ENCODE measurements at places on chromosomes 2 and 18. TPM values are rescaled to one million over a fixed set of nuclear protein-coding genes. Genes with fewer than 3 reads are reported as not detected.

DNA sequence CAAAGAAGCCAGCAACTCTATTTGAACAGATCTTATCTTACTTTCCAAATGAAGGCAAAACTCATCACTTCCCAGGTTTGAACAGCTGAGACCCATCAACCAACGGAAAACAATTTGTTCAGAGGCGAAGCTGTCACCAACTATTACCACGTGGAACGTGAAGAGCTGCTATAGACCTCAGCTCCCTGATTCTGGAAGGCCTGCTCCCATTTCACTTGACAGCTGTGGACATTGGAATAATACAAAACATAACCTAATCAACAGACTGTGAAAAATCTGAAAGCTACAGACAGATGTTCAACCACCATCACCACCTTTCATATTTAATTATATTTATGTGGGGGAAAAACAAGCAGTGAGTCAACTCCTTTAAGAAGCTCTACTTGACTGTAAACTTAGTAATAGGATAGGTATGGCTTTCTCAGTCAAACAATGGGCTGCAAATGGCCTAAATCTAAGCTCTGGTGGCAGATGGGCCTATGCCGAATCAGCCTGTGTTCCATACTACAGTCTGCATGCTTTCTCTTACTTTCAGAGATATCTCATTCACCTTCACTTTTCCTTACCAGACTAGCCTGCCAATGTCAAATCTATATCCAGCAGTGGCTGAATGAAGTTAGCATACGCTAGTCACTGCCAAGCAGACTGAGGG lies 896.4 kb downstream of the TDRD15 start:
- DNase-seq, result no peak

- no peak for DNase-seq
These were observed 25.3 kb upstream of the RUFY4 start for GRCh38 chr2:218043701-218044109.

DNA sequence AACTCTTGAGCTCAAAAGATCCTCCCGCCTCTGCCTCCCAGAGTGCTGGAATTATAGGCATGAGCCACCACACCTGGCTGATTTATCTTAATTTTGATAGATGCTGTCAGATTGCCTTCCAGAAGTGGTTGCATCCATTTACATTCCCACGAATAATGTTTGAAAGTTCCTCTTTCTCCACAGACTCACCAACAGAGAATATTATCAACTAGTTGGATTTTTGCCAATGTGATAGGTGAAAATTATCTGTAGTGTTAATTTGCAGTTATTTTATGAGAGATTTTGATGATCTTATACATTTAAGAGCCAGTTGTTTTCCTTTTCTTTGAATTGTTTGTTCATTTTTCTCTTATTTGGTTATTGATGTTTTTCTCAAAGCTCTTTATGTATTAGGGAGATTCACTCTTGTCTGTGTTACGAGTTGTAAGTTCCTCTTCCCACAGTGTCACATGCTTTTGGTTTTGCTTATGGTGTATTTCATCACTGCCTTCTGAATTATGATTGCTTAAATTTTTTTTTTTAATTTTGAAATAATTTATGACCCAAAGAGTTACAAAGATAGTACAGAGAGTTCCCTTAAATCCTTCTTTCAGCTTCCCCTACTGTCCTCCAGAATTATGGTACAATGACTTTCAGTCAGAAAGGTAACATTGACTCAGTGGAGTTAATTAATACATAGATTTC lies 20.7 kb upstream of the NT5DC4 start:
- DNase-seq, result no peak

DNA sequence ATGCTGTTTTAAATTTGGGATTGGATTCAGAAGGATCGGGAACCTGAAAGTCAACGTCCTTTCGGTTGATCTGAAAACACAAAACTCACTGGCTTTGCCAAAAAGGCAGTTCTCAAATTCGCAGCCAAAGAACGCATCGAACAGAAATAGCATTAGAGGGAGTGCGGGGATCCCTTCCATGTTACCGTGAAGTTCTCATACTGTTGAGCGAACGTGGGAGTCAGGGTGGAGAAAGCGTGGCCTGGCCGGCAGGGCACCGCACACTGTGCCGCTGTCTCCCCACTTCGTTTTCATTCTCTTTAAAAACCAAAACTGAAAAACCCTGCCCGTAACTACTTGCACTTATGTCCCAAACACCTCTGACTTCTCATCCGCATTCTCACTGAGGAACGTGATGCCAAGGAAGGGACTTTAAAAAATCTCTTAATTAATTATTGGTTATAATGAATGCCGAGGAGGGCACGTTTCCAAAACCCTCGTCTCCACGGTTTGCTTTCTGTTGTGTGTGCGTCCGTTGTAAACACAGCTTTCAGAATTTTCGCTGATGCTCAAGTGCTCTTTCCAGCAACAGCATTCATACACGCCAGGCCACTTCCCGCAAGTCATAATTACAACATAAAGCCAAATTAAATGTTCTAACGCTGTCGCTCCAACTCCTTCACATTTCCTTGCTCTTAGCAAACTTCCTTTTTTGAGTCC lies 60.9 kb upstream of the TWIST2 start:
- DNase-seq, result no peak

GRCh38 chr2:24818721-24819167 lies 25.5 kb downstream of the CENPO start:
- no peak for DNase-seq

- DNase-seq, result no peak
These were observed 199.5 kb downstream of the SETBP1 start for GRCh38 chr18:44880170-44880569.

DNA sequence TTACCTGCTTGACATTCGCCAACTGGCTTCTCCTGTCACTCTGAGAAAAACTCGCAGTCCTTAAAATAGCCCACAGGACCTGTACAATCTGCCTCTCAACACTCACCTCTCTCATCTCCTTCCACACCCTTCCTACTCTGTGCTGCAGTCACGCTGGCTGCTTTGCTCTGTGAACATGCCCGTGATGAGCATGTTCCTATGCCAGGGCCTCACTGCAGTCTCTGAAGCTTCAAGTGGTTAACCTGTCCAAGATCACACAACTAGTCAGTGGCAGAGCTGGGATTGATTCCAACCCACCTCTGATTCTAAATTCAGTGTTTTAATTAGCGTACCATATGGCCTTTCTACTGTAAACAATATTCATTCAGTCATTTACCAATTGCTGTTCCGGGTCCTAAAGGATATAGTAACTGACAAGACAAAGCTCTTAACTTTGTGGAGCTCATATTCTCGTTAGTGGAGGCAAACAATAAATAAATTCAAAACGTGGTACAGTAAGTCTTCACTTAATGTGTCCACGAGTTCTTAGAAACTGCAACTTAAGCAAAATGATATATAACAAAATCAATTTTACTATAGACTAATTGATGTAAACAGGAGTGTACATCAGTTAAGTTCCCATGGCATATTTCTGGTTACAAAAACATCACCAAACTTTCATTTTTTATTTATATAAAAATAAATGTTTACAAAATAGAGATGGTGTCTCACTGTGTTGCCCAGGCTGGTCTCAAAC lies 38.9 kb upstream of the FBXO11 start:
- no peak for DNase-seq

DNA sequence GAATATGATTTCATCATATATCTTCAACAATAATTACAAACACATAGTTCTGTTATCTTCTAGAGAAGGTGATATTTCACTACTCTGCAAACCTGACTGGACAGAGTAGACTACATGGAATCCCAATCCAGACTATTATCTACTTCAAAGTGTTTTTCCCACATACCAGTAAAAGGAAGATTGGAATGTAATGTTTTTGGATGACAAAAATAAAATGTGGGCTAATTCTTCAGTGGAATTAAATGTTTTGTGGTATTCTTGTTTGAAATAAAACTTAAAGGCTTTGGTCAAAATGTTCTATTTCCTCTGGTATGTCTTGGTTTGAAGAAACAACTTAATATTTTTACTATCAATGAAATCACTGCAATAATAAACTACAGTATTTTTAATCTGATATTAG lies 22.1 kb downstream of the COL5A2 start:
- no peak for DNase-seq

DNA sequence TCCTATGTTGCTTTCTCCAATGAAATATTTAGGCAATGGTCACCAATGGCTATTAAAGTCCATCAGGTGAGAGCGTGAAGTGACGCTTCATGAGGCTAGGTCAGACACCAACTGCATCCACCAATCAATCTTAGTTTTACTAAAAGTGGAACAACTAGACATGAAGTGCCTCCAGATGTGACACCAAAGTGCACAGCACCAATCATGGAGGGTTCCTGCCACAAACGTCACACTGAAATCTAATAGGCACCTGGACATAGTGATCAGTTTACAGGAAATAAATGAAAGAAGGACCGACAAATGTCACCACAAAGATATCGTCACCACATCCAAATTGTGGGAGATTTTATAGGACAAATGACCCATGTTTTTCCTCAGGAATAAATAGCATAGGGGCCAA lies 70.5 kb downstream of the PSMG2 start:
- no peak for DNase-seq

GRCh38 chr18:13465124-13465446 lies 246.5 kb downstream of the LDLRAD4 start:
- DNase-seq, result no peak

- DNase-seq, result no peak
These were observed 97.7 kb downstream of the CPS1 start for GRCh38 chr2:210654091-210654490.

GRCh38 chr2:127200962-127201361 lies 19.1 kb downstream of the CYP27C1 start:
- no peak for DNase-seq

DNA sequence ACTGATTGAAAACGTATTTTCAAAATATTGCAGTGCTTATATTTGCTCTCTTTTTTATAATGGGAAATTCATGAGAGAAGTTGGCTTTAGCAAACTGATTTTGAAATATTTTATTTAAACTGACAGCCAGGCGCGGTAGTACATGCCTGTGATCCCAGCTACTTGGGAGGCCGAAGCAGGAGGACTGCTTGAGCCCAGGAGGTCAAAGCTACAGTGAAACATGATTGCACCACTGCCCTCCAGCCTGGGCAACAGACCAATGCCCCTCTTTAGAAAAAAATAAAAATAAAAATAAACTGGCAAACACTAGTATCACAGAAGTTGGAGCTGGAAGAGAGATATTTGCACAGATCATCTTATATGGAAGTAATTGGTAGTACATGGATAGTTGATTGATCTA lies 20.7 kb downstream of the ZBTB7C start:
- DNase-seq, result no peak

- no peak for DNase-seq
These were observed 74.6 kb upstream of the RNF152 start for GRCh38 chr18:61967252-61967891.

- DNase-seq, result no peak
These were observed 15.5 kb downstream of the CEP192 start for GRCh38 chr18:13006531-13007247.

DNA sequence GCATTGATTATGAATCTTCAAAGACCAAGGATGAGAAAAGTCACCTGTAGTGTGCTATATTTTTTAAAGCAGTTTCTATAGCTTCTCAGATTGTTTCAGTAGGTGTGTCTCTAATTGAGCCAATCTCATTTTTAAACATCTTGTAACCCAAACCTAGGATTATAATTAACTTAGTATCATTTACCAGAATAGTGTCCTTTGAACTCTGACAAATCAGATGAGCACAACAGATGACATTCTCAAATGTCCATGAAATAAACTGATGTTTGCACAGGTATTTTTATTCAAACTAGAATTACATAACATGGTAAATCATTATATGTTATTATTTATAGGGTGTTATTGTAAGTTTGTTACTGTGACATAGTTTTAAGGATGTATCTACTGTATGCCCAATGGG lies 126.1 kb upstream of the MAP3K20 start:
- DNase-seq, result no peak

DNA sequence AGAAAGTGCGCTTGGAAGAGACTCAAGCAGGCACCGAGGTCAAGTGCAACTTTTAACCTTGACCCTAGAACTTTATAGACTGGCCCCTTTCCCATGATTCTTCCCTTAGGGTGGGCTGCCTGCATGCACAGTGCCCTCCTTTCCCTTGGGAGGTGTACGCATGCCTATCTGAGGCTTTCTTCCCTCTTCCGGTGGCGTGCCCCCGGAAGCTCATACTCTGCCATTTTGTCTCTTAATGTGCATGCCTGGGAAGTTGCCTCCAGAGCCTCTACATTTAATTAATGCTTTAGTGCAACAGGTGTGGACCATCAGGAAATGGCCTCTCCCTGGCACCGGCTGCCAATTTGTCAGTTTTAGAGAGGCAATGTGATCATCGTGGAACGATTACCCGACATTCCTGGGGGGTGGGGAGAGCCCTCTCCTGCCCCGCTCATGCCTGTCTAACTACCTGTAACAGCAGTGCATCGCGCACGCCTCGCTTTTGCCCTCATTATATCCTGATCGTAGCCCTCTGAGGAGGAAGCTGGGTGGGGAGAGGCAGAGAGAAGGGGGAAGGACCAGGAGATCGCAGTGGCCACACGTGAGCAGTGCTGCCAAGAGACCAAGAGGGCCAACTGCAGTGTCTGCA lies 194.8 kb downstream of the TFCP2L1 start:
- DNase-seq, result no peak

DNA sequence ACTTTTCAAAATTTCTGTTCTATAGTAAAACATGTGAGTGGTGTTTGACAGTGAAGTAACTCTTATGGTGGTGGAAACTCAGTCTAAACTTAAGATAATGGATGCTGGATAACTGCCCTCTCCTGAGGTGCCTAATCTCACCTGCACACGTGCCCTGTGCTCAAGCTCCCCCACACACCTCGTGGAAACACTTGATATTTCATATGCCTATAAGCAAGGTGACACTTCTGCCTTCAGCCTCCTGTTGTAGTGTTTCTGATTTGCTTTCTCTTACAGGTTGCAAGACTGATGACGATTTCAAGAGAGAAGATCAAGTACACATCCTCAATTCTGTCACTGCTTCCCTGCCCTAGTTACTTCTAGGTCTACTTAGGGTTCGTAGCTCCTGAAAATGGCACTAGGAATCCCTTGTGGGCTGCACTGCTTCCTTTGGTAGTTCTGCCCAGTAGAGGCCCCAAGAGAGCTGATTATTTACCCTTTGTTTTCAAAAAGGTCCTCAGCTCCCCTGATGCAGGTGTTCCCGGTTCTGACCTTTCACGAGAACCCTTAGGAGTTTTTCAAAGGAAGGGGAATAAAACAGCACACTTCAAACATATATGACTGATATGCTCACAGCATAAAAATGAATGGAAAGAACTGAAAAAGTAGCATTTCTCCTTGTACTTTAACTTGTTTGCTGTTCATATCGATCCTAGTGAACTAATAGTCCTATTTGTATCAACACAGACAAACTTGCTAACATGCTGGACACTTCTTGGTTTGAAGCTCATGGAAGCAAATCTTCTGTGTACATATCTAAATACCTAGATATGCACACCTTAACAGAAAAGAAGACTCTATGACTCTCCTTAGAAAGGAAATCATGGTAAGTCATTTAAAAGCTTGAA lies 6.7 kb downstream of the CAVIN2 start:
- no peak for DNase-seq

- no peak for DNase-seq
These were observed 1541.1 kb downstream of the LRP1B start for GRCh38 chr2:140589696-140590095.

GRCh38 chr2:226057914-226058313 lies 658.4 kb downstream of the NYAP2 start:
- DNase-seq, result no peak

Gene INO80B
- total RNA-seq, result 22.6 TPM

Gene IMPA2
- 69.1 TPM for total RNA-seq

Gene EFEMP1
- 3.5 TPM for total RNA-seq

Gene PTPN4
- total RNA-seq, result 89.8 TPM

Gene VSNL1
- total RNA-seq, result 9.9 TPM

Gene EEF1B2
- total RNA-seq, result 768 TPM

Gene GDF7
- 0.04 TPM for total RNA-seq

Gene C1QL2
- total RNA-seq, result 0.81 TPM
